ENCODE measurements at places on chromosomes 12 and 14. TPM values are rescaled to one million over a fixed set of nuclear protein-coding genes. Genes with fewer than 3 reads are reported as not detected.

GRCh38 chr12:66388517-66388916 is 86.2 kb downstream of the HELB start:
- DNase-seq: no peak

GRCh38 chr14:56193347-56193746 is 75.1 kb downstream of the PELI2 start:
- DNase-seq: no peak

- DNase-seq: no peak
Observed at GRCh38 chr14:53020193-53020932, 69.5 kb upstream of the FERMT2 start.

DNA sequence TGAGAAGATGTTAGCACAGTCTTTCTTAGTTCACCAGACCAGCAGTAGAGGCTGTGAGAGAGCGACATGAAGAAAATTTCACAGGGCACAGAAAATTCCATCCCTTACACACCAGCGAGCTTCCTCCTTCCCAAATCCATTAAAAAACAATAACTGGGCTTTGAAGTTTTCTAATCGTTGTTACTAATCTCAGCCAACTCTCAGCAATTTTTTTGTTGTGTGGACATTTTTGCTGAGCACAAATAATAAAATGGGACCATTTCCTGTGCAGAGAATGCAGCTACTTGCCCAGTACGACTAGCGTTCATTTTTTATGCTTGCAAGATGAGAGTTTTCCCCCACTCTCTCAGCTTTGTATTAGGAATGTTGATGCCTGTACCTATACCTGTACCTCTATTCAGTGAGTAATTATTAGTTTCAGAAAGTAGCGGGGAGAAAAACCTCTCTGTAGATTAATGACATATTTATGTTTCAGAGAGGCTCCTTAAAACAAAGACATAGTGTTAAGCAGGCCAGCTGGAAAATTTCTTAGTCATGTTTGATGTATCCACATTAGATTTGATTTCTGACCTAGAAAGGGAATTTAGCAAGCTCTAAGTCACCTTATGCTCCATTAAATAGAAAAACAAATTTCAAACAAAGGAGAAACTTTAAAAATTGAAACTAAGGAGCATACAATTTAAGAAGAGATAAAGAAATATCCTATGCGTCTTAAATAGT is 146.5 kb downstream of the SRGAP1 start:
- no peak for DNase-seq

- no peak for DNase-seq
Observed at GRCh38 chr12:79381248-79382208, 309.2 kb downstream of the PAWR start.

GRCh38 chr14:64777461-64777860 is 73.2 kb downstream of the PLEKHG3 start:
- DNase-seq: no peak

DNA sequence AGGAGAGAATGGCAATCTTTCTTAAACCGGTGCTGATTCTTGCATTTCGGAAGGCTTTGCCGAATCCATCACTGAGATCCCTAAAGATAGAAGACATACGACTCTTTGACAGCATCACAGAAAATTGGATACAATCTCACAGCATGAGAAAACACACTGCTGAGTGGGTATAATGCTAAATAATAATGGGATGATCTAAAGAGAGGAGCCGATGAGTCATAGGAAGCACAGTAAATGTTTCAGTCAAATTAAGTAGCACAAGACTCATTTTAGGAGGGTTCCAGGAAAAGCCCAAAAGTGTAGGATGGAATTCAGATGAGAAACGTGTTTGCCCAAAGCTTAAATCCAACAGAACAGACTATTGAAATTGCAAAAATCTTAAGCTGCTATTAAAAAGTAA is 81.7 kb downstream of the CPNE8 start:
- DNase-seq: no peak

DNA sequence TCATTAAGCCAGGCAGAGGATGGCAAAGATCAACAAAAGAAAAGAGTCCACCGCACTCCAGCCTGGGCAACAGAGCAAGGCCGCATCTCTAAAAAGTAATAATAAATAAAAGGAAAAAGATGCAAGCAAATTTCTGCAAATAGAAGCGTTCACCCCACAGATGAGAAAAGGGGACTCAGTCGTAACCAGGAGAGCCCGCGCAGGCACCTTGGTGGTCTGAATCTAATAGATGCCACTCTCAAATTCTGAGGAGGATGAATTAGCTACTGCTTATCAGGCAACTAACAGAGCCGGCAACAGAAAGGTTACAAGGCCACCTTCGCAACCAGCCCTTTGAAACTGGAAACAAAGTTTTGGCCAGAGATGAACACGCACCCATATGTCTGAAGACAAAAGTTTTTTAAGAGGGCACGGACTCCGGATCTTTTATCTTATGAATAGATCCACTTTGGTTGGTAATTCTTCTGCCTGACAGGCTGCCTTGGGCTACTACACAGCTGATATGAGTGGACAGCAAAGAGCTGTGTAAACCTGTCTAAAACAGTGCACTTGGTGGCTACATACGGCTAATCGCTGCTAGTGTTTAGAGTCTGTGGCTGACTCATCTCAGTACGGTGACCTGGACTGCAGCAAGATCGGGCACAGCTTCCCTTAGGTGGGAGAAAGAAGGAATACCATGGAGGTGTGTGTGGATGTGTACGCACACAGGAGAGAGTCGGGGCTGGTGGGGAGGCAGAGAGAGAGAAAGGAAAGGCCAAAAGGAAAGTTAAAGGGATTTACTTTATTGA is 32.9 kb upstream of the TTC7B start:
- no peak for DNase-seq

GRCh38 chr12:131123817-131124216 is 170.1 kb downstream of the ADGRD1 start:
- DNase-seq: no peak

- no peak for DNase-seq
Observed at GRCh38 chr12:19946550-19946949, 421.8 kb upstream of the PDE3A start.

DNA sequence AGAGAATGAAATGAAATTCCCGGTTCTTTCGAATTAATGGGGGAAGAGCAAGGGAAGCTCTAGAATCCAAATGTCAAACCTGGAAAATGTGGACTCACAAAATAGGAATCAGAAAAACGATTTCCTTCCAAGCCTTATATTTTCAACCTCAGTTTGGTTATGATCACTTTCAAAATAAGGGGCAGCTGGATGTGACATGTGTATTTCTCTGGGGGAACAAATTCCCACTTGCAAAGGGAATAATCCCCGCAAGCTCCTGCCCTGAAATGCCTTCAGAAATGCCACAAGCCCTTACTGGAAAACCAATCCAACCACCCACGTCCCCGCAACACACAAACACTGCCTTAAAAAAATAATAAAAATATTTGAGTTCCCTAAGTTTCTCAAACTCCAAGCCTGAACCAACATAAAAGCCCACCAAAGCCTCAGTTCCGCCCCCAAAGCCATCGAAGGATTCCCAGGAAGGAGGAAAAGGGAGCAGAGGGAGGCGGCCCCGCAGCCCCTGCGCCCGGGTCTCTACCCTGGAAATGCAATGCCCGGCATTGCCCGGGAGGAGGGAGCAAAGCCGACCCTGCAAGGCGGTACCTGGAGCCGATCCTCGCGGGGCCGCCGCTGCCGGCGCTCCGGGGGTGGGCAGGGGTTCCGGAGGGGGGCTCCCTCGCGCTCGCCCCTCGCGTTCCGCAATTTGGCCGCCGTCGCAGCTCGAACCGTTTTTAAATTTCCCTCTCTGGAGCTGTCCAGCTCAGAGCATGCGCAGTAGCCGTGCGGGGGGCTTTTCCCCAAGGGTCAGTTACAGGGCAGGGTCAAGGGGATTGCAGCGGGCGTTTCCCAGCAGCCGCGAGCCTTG is at the start of gene FOXN4:
FOXN4 (minus strand) TSS at position 751 of the 847 bp plus-strand sequence. CDS start 963 bp downstream, outside the sequence.
- DNase-seq: no peak

DNA sequence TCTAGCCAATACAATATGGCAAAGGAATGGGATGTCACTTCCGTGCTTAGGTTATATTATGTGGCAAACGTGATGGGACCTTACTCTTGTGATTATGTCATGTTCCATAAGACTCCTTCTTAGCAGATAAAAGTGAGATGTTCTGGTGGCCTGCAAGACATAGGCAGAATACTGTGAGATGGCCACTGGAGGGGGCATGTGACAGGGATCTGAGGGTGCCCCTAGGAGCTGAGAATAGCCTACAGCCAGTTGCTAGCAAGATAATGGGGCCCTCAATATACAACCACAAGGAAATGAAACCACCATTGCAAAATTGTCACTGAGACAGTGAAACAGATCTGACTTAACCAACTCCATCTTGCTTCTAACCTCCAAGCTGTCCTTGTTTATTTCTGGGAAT is 151.4 kb upstream of the SSTR1 start:
- no peak for DNase-seq

GRCh38 chr14:59318908-59319307 is 130.4 kb downstream of the DAAM1 start:
- DNase-seq: peak; percentile 32

DNA sequence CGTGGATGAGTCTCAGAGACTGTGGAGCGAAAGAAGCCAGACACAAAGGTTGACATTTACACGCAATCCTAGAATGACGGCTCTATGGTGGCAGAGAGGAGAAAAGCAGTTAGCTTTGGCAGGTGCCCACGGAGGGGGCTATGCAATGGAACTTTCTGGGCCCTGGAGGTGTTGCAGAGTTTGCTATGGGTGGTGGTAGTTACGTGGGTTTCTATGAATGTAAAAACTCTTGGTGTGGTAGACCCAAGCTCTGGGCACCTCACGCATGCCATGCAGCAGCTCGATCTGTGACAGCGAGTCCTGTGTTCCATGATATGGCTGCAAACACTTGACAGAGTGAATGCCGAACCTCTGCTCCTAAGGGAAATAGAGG is 5.0 kb upstream of the INF2 start:
- DNase-seq: peak; percentile 4

GRCh38 chr14:96104469-96105057 is 65.4 kb downstream of the C14orf132 start:
- DNase-seq: peak; percentile 68

GRCh38 chr12:63915105-63915800 is 70.8 kb downstream of the SRGAP1 start:
- no peak for DNase-seq

NTF3 gene
- polyA plus RNA-seq: 1.1 TPM

TSHR gene
- not detected for polyA plus RNA-seq

PPP4R4 gene
- 0.40 TPM for polyA plus RNA-seq

RNASE4 gene
- polyA plus RNA-seq: 9.8 TPM

ERG28 gene
- polyA plus RNA-seq: 15.1 TPM

TSPAN19 gene
- polyA plus RNA-seq: not detected

KRT80 gene
- 0.72 TPM for polyA plus RNA-seq

TAC3 gene
- polyA plus RNA-seq: not detected

POTEM gene
- not detected for polyA plus RNA-seq

SNRNP35 gene
- polyA plus RNA-seq: 26.2 TPM

RASAL1 gene
- not detected for polyA plus RNA-seq

ANKS1B gene
- polyA plus RNA-seq: 0.72 TPM

SERPINA12 gene
- not detected for polyA plus RNA-seq

INHBC gene
- polyA plus RNA-seq: 0.03 TPM

NEMP1 gene
- polyA plus RNA-seq: 1.4 TPM

Measured in heart left ventricle (tissue), 16 donors.